Skeletal muscle tissue (tissue), 5 donors: ENCODE measurements at places on chromosomes 16 and 17. TPM values are rescaled to one million over a fixed set of nuclear protein-coding genes. Genes with fewer than 3 reads are reported as not detected.

TM4SF5 gene
- not detected for total RNA-seq

NPIPA3 gene
- 1.6 TPM for total RNA-seq

CDRT15L2 gene
- total RNA-seq = not detected

BRICD5 gene
- 2.1 TPM for total RNA-seq

SLC5A2 gene
- not detected for total RNA-seq

C16orf89 gene
- total RNA-seq = 2.1 TPM

SLFN12L gene
- 0.52 TPM for total RNA-seq

FGF11 gene
- 1.0 TPM for total RNA-seq

TNS4 gene
- total RNA-seq = not detected

TPSG1 gene
- total RNA-seq = not detected
